ENCODE measurements at places on chromosomes 5 and 9. TPM values are rescaled to one million over a fixed set of nuclear protein-coding genes. Genes with fewer than 3 reads are reported as not detected.
A peak's percentile ranks its signal among the peaks of the same experiment; 100 is the strongest.

GRCh38 chr9:81898851-81899250, 29.4 kb upstream of the SPATA31D4 start:
- no peak for DNase-seq

TEX48 gene
- polyA plus RNA-seq = not detected

NTRK2 gene
- 119 TPM for polyA plus RNA-seq

GRCh38 chr5:121144764-121145163, 680.7 kb downstream of the PRR16 start:
- DNase-seq = no peak

SLC23A1 gene
- polyA plus RNA-seq = 0.78 TPM

DNA sequence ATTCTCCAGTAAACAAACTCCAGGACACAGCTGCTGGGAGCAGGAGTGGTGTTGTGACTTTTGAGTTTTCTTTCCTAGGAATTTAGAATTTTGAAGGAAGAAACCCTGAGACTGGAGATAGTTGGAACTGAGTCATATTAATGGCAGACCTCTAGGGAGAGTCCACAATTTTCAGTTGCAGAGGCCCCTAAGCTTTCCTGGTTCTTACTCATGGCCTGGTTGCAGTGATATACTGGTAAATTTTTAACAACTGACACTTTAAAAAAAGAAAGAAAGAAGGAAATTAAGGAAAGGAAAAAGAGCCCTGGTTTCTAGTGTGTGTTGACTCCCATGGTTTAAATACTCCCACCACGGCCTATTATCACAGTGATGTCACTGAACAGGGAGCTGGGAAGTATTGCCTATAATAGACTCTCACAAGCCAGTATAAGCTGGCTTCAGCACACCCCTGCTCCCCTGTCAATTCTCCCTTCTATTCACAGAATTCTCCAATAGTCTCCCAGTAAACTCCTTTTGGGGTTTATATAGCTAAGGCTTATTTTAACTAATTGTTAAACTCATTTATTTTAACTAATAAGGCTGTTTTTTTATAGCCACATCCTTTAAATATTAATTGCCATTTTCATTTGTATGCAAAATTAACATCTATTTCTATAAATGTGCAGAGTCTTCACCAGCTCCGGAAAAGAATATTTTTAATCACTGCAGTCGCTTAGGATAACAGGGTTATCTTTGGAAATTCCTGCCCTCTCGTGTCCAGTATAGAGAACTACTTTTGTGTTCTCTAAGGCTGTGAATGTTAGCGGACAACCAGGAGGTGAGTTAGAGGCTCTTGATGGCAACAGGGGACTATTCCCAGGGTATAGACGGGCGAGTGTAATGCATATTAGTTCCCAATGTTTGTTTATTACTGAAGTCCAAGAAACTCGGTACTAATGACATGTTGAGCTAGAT, 59.7 kb downstream of the GGTA1 start:
- DNase-seq = no peak

DNA sequence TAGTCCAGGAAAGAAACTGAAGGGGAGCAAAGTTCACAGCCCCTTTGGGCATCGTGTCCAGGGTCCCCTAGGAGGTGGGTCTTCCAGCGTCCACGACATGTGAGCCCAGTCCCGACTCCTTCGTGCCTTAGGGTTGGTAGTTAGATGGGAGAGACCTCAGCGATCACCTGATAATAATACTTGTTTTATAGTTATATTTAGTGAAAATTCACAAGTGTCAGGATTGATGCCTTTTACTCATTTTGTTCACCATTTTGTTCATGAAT, 20.1 kb downstream of the SPAAR start:
- no peak for DNase-seq

CER1 gene
- polyA plus RNA-seq = 0.49 TPM

PCDHGB1 gene
- 9.9 TPM for polyA plus RNA-seq

ADCY2 gene
- polyA plus RNA-seq = 145 TPM

GRCh38 chr5:12177851-12178250, 273.6 kb upstream of the CTNND2 start:
- no peak for DNase-seq

CD14 gene
- 7.9 TPM for polyA plus RNA-seq

DNA sequence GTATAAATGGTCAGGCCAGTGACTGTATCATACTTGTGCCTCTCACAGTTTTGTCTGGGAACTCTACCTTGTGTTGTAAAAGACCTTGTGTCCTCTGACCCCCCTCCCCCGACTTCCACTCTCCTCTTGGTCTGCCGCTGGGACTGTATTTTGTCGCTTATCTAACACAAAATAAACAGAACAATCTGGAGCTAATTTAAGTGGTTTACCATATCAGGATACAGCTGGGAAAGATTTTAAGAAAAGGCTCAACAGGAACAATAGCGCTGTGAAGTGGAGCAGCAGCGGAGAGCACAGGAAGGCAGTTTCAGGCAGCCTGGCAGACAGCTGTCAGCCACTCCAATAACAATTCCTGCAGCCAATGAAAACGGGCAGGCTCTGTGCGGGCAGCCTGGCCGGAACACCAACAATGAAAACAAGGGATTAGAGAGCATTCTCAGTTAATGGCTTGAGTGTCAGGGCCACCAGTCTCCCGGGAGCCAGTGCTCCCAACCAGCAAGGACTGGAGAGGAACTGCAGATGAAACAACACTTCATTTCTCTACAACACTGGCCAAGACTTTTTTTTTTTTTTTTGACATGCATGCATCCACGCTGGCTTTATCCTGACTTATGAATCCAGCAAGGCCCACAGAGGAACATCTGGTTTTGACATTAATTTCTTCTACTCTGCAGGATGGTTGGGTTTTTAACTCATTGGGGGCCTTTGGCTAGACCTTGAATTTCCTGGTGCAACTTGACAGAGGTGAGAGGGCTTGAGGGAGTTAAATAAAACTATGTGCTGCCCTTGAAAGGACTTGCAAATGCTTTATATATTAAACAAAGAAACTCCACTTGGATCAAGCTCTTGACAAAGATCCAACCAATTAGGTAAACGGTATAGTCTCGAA, 76.7 kb downstream of the ARSB start:
- DNase-seq = peak; percentile 59

AQP3 gene
- 1.0 TPM for polyA plus RNA-seq

GRIA1 gene
- polyA plus RNA-seq = 48.8 TPM

- peak; percentile 97 for DNase-seq
Measured at GRCh38 chr5:67268231-67269021, 71.8 kb upstream of the CD180 start.

- no peak for DNase-seq
Measured at GRCh38 chr9:97543561-97543960, 42.1 kb downstream of the TMOD1 start.

DNA sequence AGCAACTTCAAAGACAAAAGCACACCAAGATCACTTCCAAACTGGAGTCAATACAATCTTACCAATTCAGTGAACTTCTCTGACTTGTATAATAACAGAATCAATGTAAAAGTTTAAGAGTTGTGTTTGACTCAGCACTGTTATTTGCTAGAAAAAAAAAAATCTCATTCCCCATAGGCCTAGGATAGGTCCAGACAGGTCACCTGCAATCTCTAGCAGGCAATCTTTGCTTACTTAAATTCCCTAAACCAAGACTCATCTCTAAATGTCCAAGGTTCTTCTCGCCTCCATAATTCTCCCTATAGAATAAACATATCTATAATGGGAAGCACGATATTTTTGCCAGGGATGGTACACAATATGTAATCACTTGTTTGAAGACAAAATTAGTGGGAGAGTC, 2.5 kb downstream of the FAM169A start:
- no peak for DNase-seq

SOHLH1 gene
- 0.43 TPM for polyA plus RNA-seq

- no peak for DNase-seq
Measured at GRCh38 chr5:11700391-11700790, 203.9 kb downstream of the CTNND2 start.

FOXD4L3 gene
- polyA plus RNA-seq = 0.24 TPM

DNA sequence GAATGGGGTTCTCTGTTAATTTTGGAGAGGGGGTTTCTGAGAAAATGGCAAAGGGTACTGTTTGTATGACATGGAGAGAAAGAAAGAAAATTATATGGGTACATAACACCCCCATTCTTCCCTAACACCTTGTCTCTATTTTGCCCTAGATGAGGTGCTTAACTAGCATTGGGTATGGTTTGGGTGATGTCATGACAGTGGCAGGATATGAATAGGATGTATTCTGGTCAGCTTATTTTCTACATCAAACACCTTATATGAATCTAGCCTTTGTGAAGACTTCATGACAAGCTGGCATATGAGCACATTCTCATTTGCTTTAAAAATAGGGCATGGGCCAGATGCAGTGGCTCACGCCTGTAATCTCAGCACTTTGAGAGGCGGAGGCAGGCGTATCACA, 58.6 kb downstream of the LNPEP start:
- DNase-seq = no peak

- no peak for DNase-seq
Measured at GRCh38 chr9:133139246-133140173, 18.5 kb upstream of the RALGDS start.
